ENCODE measurements at places on chromosomes 16 and 17.

- no peak for DNase-seq
These were observed 9.6 kb downstream of the ZNF213 start for GRCh38 chr16:3144321-3144983.

DNA sequence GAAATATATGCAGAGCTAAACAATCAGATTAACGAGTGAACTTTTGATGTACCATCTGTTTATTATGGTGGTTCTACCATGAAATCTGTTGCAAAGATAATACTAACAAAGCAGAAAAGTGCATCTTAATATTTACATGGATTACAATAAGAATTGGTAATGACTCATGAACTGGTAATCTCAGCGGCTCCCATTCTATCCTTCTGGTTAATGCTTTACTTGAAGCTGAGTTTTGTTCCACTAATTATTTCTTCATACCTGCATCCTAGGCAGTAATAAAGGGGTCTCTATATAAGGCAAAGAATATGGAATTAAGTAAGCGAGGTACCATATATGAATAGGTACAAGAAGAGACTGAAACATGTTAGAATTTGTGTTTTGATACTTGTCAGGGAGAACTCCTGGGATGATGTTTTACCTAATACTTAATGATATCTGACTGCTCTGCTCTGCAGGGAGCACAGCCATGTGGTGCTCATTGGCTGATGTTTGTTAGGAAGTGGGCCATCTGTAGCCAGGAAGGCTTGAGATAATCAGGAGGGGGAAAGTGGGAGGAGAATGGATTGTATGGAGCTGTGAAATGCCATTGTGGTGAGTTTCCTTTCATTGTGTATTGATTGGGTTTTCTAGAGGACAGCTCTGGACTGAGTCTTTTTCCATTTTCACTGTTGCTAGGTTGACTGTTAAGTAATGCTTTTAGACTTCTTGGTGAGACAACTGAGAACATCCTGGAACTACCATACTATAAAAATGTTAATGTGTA is 52.6 kb downstream of the MAP2K6 start:
- peak; percentile 82 for DNase-seq

- no peak for DNase-seq
These were observed 21.3 kb downstream of the GNA13 start for GRCh38 chr17:65035191-65035590.

DNA sequence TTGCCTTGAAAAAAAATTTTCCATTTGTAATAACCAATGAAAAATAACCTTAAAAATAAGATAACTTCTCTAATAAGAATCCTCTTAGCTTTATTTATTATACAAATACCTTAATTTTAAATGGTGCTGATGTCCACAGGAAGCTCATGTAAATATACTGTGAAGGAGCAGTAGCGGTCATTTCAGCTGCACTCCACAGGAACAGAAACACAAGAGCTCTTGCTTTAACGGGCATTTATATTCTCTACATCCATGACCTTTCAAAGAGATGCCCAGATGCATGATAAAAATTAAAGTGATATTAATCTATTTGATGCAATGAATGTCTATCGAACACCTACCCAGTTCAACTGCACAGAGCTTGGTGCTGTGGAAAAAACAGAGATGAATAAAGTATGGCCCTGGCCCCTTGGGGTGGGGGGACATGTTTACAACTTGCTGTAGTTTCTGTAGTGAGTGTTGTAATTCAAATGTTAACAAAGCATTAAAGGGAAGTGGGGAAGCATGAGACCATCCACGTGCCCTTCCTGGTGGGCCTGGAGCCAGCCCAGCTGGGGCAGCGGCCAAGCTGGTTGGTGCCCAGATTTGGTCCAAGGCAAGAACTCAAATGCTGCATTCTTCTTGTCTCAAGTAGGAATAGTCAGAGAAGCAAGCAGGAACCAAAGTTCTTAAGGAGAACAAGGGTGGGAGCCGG is 47.9 kb downstream of the IQCK start:
- no peak for DNase-seq

DNA sequence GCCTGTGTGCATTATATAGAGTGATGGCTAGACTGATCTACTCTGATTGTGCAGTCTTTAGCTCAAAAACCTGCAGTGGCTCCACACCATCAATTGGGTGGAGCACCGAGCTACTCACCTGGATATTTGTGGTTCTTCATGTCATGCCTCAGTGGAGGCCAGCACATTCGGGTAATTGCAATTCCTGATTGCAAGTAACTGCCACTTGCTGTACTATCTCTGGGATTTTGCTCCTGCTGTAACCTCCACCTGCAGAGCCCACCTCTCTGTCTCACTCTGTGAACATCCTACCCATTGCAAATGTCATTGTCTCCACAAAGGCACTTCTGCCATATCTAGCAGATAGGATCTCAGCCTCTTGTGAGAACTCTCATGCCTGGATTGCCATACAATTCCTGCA is 1.7 kb upstream of the CCL1 start:
- DNase-seq, result no peak

- peak; percentile 90 for DNase-seq
These were observed 4.0 kb downstream of the MAFG start for GRCh38 chr17:81923302-81924260.

- DNase-seq, result no peak
These were observed 5.7 kb upstream of the SNAI3 start for GRCh38 chr16:88691924-88692560.

DNA sequence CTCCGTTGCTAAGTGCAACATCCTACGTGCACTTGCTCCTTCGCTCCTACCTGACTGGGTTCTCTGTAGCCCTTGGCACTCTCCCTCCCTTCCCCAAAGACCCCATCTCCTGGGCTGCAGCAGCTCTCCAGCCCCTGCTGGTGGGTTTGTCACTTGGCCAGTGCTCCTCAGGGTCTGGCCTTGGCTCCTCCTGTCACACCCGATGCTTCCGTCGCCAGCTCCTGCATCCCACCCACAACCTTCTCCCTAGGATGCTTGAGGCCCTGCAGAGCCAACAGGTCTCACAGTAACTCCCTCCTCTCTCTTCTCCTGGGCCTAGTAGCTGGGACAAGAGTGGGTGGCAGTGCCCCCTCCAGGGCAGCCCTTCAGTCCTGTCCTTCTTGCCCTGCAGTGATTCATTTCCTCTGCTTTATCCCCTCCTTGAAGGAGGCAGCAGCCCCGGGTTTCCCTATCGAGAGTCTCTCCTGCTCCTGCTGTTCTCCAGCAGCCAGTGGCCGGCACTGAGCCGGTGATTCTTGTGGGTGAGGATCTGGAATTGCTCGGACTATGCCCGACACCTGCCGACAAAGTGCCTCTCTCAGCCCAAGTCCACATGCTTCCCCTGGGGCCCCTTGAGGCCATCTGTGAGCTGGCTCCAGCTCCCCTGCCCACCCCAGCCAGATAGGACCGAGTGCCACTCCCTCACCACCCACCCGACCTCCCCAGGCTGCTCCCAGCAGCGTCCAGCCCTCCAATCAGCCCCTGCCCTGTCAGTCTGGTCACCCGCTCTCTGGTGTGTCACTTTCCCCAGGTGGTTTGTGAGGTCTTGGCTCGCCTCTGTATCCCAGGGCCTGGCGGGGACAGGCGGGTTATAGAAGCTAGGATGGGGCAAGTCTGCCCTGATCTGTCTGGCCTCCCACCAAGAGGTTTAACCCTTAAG is 3.8 kb downstream of the LITAFD start:
- peak; percentile 59 for DNase-seq

DNA sequence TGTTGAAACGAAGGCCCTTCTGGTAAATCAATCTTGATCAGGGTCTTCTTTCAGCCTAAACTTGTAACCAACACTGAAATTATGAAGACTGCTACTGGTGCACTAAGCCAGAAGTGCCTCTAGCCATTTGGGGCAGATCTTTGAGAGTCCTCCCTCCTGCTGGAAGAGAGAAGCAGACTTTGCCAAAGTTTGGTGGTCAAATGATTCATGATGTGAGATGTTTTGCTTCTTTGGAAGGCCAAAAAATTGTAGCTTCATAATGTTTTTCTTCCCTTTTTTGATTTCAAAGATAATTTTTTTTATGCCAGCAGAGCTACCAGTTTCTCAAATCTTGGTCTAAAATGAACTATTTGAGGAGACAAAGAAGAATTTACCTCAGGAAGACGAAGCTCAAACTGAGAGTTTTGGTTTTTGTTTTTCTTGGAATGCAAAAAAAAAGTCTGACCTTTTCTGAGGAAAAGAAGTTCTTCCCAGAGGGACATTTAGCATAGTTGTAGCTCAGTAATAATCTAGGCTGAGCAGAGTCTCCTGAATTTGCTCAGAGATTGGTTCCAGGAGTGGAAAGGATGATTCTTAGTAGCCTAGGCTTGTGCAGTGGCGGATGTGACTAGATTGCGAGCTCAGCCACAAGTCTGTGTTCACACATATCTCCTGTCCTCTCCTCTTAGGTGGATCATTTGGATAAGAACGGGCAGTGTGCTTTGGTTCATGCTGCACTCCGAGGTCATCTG is 50.9 kb downstream of the CYB561 start:
- DNase-seq, result no peak

GRCh38 chr17:82882715-82883418 is 43.0 kb upstream of the ZNF750 start:
- DNase-seq, result no peak

DNA sequence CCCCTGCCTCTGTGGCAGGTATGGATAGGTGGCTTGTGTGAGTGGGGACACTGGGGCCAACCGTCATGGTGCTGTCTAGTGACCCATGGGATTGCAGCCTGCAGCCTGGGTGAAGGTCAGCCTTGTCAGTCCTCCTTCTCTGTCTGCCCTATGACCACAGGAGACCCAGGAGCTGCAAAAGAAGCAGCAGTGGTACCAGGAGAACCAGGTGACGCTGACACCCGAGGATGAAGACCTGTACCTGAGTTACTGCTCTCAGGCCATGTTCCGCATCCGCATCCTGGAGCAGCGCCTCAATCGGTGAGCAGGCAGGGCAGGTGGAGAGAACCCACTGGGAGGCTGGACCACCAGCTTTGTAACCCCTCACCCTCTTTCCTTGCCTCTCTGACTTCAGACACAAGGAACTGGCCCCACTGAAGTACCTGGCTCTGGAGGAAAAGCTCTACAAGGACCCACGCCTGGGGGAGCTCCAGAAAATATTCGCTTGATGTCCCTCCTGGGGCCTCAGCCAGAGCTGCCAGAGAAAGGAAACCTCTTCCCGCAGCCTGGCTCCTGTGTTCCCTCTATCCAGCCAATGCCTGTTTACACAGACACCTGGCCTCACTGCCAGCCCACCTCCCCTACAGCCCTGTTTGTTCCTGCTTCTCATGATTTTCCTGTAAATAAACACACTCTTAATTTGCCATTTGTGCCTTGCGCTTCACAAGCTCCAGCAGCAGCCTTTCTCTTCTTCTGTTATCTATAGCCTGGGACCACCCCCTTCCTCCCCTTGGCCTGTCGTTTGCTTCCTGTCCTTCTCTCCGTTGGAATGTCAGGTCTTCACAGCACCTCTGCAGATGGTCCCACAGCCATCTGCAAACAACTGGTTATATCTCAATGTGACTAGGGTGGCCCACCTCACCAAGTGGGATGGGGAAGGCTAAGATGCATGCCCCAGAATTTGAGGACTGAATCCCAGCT is 4.5 kb upstream of the KATNB1 start:
- no peak for DNase-seq

DNA sequence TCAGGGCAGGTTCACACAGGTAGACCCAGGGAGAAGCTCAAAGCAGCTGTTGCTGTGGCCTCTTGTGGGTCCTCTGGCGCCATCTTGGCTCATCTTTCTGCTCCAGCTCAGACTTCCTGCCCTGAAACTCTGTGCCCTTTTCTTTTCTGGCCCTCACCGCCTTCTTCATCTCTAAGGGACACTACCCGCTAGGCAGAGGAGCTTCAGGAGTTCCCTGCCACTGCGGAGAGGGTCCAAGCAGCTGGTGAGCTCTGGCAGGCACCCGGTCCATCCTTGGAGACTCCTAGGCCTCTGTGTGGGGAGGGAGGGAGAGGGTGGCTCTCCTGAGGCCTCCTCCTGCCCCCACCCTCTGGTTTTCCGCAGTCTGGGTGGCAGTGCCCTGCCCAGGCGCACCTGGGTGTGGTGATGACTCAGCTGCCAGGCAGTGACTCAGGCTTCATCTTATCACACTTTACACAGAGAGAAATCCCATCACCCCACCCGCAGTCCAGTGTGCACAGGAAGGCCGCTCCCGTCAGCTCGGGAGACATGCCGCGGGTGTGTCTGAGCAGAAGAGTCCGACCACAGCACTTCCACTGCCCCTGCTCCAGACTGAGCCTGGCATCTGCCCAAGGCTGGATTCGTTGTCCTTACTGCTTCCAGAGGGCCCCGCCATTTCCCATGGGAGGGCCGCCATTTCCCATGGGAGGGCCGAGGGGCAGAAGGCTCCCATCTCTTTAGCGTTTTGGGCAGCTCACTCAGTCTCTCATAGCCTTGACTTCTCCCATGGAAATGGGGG is 7.3 kb downstream of the NT5C start:
- DNase-seq, result peak; percentile 36

DNA sequence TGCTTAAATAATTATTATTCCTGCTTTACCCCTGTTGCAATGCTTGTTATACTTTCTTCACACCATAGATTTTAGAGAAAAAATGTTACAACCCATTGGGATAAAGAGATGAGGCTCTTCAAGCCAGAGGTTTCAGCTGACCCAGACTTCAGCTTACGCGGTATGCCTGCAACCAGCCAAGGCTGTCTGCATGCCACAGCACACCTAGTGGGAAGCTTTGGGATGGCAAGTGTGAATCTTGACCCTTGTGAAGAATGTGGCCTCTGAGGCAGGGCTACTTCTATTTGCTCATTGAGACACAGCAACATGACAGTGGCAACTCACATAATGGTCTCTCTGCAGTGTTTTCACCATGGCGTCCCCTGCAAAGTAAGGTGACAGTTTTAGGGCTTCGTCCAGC is 193.9 kb upstream of the PIRT start:
- no peak for DNase-seq

Data from mesenchymal stem cell (in vitro differentiated cells and primary cell).